ENCODE measurements at places on chromosomes 7 and 10.

DNA sequence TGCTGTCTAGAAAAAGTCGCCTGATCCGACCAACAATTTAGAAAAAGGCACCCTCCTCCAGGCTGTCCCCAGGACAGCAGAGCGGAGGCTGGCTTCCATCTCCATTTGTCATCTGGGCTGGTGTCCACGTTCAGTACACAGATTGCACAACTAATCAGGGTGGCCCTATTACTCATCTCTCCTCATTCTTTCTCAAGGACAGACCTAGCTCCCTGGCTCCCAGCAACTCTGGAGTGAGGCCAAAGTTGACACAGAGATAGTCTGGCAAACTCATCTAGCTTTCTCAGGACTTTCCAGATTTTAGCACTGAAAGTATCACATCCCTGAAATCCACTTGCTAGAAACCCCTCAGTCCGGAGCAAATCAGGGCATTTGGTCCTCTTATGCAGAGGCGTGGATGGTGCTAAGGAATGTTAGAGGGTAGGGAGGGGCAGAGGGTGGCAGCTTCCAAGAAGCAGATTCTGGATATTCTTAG is 75.1 kb downstream of the DNAH11 start:
- no peak for DNase-seq

GRCh38 chr10:46550795-46551700 is 5.4 kb downstream of the GPRIN2 start:
- no peak for DNase-seq

- no peak for DNase-seq
Observed at GRCh38 chr7:128274246-128274883, 33.3 kb downstream of the LEP start.

GRCh38 chr10:17233286-17233991 is 5.4 kb downstream of the VIM start:
- DNase-seq, result no peak

DNA sequence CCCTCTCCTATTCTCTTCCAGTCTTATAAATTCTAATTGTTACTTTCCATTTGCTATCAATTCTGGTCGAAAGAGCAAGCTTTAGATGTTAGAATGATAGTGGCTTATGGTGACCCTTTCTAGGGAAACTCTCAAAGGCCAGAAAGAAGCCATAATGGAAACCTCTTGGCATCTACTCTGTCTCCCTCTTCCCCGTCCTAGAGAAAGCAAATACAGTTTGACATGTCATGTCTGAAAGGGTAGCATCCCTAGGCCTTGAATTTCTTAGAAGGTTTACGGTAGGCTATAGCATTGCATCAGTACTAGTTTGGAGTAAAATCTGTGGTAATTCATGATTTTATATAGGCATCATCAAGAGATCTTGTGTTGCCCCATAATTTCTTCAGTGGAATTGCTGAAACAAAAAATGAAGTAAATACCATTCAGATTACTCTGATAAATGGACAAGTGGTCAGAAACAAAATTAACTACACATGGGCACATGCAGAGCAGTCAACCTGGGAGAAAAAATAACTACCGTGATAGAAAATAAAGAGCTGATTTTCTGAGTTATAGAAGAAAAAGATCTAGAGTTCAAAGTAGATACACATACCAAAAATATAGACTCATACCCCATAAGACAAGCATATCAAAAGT is 4.4 kb downstream of the PRKAR2B start:
- DNase-seq, result no peak

GRCh38 chr10:30583778-30584415 is 45.7 kb downstream of the LYZL2 start:
- DNase-seq, result no peak

- no peak for DNase-seq
Observed at GRCh38 chr7:73893342-73894101, 32.6 kb downstream of the TMEM270 start.

GRCh38 chr10:70693619-70694335 is 21.5 kb downstream of the ADAMTS14 start:
- no peak for DNase-seq
